ENCODE measurements at places on chromosomes 4 and X.

GRCh38 chrX:54817220-54817820 is 9.8 kb downstream of the MAGED2 start:
- DNase-seq, result no peak

GRCh38 chrX:103002576-103002975 is 61.4 kb downstream of the BEX1 start:
- DNase-seq, result peak; percentile 46

GRCh38 chr4:127400731-127401346 is 231.9 kb upstream of the INTU start:
- peak; percentile 76 for DNase-seq

GRCh38 chrX:41689711-41690110 is 938 bp downstream of the GPR34 start:
- DNase-seq, result no peak

- DNase-seq, result no peak
Measured at GRCh38 chr4:69787879-69788278, 27.5 kb upstream of the SULT1B1 start.

- DNase-seq, result no peak
Measured at GRCh38 chr4:25560605-25561004, 95.0 kb upstream of the SLC34A2 start.

DNA sequence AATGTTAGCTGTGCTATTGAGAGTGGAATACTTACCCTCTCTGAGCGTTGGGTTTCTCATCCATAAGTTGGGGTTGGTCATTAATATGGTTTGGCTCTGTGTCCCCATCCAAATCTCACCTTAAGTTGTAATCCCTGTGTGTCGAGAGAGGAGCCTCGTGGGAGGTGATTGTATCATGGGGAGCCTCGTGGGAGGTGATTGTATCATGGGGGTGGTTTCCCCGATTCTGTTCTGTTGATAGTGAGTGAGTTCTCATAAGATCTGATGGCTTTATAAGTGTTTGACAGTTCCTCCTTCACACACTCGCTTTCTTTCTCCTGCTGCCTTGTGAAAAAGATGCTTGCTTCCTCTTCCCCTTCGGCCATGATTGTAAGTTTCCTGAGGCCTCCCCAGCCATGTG is 391.1 kb downstream of the FAM133A start:
- no peak for DNase-seq

DNA sequence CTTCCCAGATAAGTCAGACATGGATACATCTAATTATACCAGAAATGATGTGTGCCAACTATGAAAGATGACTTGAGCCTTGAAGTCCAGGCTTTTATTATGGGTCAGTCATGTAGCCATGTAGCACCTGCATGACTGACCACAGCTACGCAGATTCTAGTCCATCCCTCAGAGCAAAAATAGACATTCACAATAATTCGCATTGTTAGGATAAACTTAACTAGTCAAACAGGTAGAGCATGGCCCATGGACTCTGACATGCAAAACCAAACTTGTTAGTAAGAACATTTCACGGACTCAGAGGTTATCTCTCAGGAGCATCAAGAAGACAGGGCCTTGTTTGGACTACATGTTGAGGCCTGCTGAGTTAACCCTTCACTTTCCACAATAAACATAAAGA is 132.6 kb downstream of the PWWP3B start:
- DNase-seq, result no peak

GRCh38 chrX:19772822-19773628 is 114.4 kb downstream of the SH3KBP1 start:
- DNase-seq, result peak; percentile 21

DNA sequence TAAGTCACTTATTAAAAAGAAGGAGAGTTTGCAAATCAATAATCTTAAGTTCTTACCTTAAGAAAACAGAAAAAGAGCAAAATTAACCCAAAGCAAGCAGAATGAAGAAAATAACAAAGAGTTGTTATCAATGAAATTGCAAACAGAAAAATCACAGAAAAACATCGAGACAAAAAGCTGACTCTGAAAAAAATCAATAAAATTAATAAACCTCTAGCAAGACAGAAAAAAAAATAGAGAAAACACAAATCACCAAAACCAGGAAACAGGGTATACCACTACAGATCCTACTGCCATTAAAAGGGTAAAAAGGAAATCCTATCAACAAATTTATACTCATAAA is 17.3 kb upstream of the RBM41 start:
- no peak for DNase-seq

GRCh38 chrX:617401-617800 is 13.2 kb upstream of the SHOX start:
- no peak for DNase-seq

GRCh38 chr4:34850421-34850820 is 1393.9 kb downstream of the ARAP2 start:
- no peak for DNase-seq

DNA sequence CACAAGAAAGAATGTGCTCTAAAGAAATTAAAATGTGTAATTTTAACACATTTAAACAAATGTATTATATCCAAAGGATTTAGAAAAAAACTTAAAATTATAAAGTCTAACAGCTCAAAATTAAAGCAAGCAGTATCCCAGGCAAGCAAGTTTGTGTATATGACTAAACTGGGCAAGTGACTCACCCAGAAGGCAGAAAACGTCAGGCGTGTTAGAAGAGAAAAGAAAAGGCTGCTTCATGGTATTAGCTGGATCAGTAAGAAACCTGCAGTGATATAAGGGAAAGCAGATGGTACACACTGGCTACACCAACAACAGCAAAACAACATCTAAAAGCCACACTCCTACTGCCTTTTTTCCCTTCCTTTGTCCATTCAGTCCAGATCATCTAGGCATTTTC is 250.6 kb upstream of the NDST3 start:
- DNase-seq, result peak; percentile 0

- DNase-seq, result peak; percentile 42
Measured at GRCh38 chr4:27463816-27464215, 603.2 kb downstream of the STIM2 start.

- DNase-seq, result no peak
Measured at GRCh38 chrX:15781961-15782699, 8.2 kb upstream of the ZRSR2 start.

- DNase-seq, result no peak
Measured at GRCh38 chr4:8266508-8266907, 3.0 kb upstream of the HTRA3 start.

- peak; percentile 7 for DNase-seq
Measured at GRCh38 chrX:81957900-81958545, 756.1 kb downstream of the SH3BGRL start.

- DNase-seq, result no peak
Measured at GRCh38 chrX:41029332-41029731, 55.9 kb upstream of the USP9X start.

DNA sequence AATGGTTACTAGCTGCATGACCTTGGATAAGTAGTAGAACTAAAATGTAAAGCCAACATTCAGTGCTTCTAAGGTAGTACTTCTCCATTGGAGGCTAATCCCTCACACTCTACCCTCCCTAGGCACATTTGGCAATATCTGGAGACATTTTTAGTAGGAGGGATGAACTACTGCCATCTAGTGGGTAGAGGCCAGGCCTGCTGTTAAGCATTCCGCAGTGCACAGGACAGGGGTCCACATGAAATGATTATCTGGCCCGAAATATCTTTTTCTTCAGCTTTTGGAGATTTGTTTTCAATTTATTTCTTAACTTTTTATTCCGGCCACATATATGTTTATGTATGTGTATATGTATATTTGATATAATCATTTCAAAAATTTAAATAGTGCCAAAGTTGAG is 36.0 kb upstream of the SPANXC start:
- peak; percentile 29 for DNase-seq

GRCh38 chr4:117515921-117516320 is 430.5 kb upstream of the TRAM1L1 start:
- DNase-seq, result no peak

- no peak for DNase-seq
Measured at GRCh38 chr4:164484551-164484950, 269.4 kb upstream of the SMIM31 start.

- DNase-seq, result peak; percentile 40
Measured at GRCh38 chr4:127124919-127125318, 507.8 kb upstream of the INTU start.

DNA sequence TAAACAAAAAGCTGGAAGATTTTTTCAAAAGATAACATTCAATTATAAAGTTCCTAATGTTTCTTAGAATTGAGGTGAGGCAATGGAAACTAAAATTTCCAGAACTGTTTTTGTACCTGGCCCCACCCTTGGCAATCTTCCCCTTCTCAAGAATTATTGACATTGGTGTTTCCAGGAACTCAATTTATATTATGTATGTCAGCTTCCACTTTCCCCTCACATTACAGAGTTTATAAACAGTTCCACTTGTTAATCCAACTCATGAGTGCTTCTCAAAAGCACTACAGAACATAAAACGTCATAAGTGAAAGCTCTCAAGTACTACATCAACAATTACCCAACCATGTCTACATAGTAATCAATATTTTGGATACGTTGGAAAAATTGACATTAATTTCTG is 107.4 kb downstream of the FAM13A start:
- no peak for DNase-seq

DNA sequence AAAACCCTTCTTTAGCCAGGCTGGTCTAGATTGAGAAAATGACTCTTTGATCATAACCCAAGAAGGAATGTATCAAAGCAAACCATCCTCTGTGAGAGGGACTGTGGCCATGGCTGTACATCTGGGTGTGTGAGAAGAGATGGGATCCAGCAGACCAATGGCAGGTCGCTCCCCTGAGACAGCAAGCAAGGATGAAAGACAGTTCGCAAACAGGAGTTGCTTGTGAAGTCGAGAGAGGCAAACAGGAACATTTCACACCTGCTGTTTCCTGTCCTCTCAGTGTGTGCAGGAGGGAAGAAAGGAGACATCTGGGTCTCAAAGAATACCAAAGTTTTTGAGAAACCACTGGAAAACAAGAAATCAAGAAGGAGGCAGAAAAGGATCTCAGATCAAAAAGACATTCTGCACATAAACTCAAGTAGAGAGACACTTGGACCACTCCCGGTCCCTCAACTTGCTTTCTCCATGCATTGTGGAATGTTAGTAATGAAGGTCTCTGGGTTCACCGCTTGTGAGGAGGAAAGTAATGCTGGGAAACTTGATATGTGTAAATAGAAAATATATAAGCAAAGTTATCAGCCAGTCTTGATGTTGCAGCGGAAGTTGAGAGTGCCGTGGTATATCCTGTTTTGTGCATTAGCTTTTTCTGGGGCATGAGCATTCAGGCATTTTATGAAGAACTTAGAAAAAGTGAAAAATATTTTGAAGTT is 327.5 kb downstream of the BMPR1B start:
- no peak for DNase-seq

- DNase-seq, result no peak
Measured at GRCh38 chrX:117995378-117995777, 121.2 kb downstream of the KLHL13 start.

- no peak for DNase-seq
Measured at GRCh38 chr4:67333664-67334063, 211.6 kb downstream of the CENPC start.

DNA sequence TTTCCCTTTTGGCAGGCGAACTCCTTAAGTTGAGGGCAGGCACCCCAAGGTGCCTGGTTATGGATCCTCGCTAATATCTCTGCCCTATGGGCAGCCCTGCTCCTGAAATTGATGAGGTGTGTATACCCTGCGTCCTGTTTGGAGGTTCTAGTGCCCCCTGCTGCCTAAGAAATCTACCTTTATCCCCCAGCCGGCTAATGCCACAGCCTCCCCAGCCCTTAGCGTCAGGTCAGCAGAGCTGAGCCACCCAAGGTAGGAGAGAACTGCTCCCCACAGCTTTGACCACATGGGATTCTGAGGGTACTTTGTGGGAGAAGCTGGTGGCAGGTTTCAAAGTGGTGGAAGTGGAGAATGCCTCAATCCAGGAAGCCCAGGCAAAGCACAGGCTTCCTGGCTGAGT is 50.8 kb downstream of the ANAPC4 start:
- no peak for DNase-seq

DNA sequence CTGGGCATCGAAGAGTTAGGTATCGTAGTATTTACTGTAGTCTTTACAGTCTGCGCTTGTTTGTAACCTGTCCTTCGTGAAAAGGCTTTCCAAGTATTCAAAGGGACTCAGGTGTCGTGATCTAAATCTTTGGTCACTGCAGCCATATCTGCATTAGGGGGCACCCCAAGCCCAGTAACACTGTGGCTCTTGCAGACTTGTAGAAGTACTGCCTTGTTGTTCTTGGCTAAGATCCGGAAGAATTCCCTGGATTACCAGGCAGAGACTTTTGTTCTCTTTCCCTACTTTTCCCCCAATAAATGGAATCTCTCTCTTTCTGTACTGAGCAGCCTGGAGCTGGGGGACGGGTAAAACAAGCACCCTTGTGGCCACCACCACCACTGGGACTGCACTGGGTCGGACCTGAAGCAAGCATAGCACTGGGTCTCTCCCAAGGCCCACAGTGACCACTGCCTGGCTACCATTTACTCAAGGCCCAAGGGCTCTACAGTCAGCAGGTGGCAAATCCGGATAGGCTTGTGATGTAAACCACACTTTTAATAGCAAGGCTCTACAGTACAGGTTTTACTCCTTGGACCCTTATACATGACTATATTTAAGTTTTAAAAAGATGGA is 12.0 kb downstream of the CXorf58 start:
- DNase-seq, result no peak

GRCh38 chrX:109785053-109785452 is 52.0 kb upstream of the ACSL4 start:
- no peak for DNase-seq

- no peak for DNase-seq
Measured at GRCh38 chr4:93743022-93743421, 85.5 kb upstream of the ATOH1 start.

GRCh38 chrX:55767100-55767499 is 49.6 kb downstream of the RRAGB start:
- DNase-seq, result peak; percentile 5

GRCh38 chrX:125646195-125646594 is 326.5 kb downstream of the TEX13C start:
- peak; percentile 0 for DNase-seq

GRCh38 chr4:95161781-95162469 is 386.8 kb downstream of the UNC5C start:
- no peak for DNase-seq

- no peak for DNase-seq
Measured at GRCh38 chrX:71992711-71993110, 82.1 kb downstream of the NHSL2 start.

GRCh38 chr4:89111833-89112563 is 665 bp downstream of the TIGD2 start:
- peak; percentile 94 for DNase-seq

DNA sequence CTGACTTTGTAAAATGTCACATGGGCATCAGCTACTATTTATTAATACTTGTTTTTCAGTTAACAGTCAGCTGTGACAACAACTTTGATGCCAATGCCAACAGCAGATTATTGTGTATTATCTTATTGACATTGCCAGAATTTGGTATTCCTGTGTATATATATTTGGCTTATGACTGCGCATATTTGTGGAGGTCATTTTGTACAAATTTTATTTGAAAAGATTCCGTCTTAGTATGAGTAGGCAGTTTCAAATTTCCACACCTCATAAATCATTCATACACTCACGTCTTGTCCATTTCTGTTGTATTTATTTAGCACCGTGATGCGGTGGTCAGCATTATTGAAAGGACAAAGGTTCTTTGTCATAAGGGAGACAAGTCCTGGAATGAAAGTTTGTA is 558.2 kb upstream of the NDST4 start:
- no peak for DNase-seq

- DNase-seq, result no peak
Measured at GRCh38 chr4:17492058-17492741, 19.7 kb downstream of the QDPR start.

GRCh38 chr4:139279760-139280620 is at the start of gene MGARP:
MGARP (minus strand) TSS chr4:139280225; CDS start chr4:139280158, 67 bp downstream.
- no peak for DNase-seq
